Stimulated activated CD4-positive, alpha-beta T cell treated with anti-CD3 and anti-CD28 coated beads, Interleukin-15, amount 100 ng/mL, for 48 hours (primary cell): ENCODE measurements at places on chromosomes 12 and 14.

DNA sequence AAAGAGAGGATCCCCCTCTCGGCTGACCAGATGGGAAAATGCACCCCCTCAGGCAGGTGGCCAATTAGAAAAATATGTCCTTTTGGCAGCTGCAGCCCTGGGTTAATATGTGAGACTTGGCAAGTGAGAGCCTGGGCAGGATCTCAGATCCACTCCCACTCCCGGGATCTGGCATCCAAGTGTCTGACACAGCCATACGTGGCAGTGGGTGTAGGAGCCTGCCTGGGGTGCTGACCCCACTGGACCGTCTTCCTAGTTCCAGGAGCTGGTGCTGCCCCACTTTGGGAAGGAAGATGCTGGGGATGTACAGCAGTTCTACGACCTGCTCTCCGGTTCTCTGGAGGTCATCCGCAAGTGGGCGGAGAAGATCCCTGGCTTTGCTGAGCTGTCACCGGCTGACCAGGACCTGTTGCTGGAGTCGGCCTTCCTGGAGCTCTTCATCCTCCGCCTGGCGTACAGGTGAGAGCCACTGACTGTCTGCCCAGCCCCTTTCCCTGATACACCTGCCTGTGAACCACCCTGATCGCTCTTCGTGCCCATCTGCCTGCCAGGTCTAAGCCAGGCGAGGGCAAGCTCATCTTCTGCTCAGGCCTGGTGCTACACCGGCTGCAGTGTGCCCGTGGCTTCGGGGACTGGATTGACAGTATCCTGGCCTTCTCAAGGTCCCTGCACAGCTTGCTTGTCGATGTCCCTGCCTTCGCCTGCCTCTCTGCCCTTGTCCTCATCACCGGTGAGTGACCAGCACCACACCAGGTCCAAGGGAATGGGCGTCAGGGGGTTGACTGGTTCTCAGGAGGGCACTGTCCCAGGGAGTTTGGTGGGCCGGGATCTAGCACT lies 5.8 kb downstream of the NR4A1 start:
- no peak for DNase-seq

- no peak for DNase-seq
Measured at GRCh38 chr12:87152075-87152474, 877.1 kb downstream of the C12orf50 start.

- no peak for DNase-seq
Measured at GRCh38 chr12:213527-213932, 427 bp downstream of the SLC6A12 start.

DNA sequence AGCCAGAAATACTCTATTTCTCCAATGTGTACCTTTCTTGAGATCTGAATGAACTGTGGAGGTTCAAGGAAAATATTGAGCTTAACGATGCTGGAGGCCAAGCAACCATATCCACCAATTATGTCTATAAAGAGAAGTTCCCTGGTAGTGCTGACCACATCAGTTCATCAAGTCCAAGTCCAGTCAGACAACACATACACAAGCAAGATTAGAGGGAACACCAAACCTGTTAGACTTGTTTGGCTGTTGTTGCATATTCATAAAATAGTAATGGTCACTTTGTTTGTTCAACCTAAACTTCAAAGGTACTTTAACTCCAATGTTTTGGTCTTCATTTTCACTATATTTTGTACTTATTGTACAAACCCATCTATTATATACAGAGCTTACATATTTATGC lies 81.6 kb downstream of the LMO3 start:
- no peak for DNase-seq

- DNase-seq: no peak
Measured at GRCh38 chr14:95065411-95065810, 91.9 kb downstream of the DICER1 start.

DNA sequence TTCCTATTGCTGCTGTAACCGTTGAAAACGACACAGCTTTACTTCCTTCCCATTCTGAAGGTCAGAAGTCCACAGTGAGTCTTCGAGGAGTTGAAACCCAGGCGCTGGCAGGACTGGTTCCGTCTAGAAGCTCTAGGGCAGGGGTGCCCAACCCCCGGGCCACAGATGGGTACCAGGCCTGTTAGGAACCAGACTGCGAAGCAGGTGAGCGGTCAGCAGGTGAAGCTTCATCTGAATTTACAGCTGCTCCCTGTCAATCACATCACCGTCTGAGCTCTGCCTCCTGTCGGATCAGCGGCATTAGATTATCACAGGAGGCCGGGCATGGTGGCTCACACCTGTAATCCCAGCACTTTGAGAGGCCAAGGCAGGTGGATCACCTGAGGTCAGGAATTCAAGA lies 12.6 kb upstream of the SFSWAP start:
- DNase-seq: no peak

GRCh38 chr12:55017416-55017925 lies 2.3 kb upstream of the NEUROD4 start:
- DNase-seq: no peak

GRCh38 chr12:30757316-30757715 lies 2.6 kb upstream of the CAPRIN2 start:
- DNase-seq: no peak

DNA sequence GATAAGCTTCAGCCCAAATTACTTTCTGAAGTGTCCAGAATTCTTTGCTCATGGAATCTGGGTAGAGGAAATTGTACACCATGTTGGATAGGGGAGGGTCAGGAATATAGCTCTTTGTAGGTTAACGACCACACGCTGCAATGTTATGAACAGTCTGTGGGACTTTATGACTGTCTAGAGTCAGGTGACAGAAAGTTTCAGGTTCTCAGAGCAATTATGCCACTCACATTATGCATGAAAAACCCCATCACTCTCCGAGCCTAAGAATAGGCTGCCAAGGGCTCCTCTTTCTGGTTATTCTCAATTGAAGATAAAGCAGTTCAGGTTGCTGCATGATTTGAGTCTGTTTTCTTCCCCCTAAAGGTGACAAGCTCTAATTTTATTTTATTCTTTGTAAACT lies 430.9 kb downstream of the ATP23 start:
- DNase-seq: no peak

DNA sequence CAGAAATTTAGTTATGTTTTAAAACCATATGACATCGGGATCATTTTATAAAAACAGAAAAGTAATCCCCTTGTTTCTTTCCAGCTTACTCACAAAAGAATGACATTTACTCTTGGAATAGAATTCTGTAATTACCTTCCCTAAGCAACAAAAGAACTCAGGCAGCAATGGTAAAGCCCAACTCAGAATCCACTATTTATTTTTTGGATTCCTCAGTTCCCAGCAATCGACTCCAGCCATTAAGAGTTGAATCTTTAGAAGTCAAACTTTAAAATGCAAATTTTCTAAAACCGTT lies 65.9 kb downstream of the FOXN3 start:
- no peak for DNase-seq

- DNase-seq: no peak
Measured at GRCh38 chr14:51880835-51881580, 20.6 kb downstream of the GNG2 start.

DNA sequence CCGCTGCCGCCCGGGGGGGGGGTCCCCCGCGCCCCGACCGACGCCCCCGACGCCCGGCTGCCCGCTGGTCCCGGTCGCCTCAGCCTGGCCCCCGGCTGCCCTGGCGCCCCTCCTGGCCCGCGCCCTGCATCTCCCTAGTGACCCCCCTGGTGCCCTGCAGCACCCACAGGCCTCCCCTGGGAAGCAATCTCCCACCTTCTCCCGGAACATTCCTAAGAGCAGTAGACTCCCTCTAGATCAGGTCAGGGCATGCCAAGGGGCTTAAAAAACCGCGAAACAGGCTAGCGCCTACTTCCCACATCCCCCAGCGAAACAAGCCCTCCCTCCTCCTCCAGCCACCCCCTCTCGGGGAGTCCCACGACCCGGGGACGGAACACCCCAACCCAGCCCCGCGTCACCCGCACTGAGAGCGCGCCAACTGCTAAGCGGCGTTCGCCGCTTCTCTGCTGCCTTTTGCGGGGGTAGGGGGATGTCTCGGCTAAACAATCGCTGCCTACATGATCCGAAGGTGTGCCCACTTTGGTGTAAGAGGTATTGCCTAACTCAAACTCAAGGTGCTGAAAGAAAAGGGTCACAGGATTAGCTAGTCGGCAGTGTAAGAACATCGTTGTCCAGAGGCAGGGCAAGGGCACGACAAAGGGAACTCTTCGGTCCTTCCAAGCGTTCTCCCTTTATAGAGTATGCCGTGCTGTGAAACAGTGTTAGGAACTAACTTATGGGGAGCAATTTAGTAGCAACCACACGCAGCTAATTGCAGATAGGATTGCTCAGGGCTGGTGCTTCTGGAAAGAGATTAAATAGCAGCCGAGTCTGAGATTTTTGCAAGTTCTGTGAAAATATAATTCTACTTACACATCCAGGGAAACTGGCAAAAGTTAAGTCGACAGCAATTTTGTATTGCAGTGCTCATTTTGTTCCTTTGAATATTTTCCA lies 619 bp upstream of the NTN4 start:
- no peak for DNase-seq

- DNase-seq: no peak
Measured at GRCh38 chr14:88611878-88612277, 49.0 kb downstream of the ZC3H14 start.

DNA sequence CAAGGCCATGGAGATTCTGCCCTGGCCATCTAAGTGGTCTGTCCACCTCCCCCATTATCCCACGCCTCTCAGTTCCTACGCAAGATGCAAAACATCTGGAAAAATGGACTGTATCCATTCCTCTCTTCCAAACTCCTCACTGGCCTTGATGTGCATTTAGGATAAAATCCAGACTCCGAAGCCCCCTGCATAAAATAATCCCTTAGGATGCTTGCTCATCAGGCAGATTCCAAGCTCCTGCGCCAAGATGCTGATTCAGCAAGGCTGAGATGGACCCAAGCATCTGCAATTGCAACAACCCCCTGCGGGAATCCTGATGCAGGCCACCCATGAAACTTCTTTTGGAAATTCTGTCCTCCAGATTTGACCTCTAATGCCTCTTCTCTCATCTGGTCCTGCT lies 81.6 kb downstream of the SPRING1 start:
- no peak for DNase-seq

DNA sequence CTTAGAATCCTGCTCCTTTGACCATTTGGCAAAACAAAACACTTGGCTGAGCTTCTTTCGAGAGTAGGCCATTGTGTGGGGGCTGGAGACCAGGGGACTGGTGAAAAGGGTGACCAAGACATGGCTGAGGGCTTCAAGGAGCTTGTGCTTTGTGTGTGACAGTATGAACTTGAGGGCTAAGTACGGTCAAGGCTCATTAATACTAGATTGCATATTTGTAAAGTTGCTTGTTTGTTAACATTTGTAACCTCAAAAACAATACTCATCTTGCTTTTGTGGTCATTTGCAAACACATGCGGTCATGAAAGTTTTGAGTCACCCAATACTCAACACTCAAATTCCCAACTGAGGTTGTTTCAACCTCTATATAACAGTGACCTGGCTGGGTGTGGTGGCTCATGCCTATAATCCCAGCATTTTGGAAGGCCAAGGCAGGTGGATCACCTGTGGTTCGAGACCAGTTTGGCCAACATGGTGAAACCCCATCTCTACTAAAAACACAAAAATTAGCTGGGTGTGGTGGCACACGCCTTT lies 42.5 kb downstream of the ZFYVE26 start:
- no peak for DNase-seq

DNA sequence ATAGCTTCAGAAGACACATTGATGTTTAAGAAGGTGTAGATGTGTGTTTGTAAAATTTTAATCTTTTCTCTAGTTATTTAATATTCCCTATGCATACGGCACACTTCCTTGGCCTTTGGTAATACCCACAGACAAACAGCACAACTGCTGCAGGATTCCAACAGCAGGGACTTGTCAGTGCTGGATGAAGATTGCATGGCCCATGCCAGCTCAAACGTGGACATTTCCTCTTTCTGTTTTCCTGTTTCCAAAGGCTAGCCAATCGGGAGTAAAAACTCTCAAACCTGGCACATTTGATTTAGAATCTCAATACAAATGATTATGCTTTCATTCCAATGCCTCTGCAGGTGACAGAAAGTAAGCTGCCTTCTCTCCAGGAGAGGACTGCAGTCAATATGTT lies 22.5 kb upstream of the PDE3A start:
- no peak for DNase-seq

DNA sequence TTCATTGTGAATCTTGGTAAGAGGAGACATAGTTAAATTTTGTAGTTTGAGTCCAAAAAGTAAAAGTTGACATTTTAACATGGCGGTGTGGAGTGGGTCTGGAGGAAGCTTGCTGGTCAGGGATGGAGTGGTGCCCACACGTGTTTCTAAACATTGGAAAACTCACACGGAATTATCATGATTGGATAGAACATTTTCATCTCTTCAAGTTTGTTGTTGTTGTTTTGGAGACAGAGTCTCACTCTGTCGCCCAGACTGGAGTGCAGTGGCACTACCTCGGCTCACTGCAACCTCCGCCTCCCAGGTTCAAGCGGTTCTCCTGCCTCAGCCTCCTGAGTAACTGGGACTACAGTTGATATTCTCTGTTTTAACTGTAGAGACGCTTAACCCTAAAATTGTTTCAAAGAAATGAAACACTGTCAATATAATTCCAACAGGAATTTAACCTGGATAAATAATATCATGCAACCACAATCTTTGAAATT lies 502 bp upstream of the MBIP start:
- DNase-seq: no peak

DNA sequence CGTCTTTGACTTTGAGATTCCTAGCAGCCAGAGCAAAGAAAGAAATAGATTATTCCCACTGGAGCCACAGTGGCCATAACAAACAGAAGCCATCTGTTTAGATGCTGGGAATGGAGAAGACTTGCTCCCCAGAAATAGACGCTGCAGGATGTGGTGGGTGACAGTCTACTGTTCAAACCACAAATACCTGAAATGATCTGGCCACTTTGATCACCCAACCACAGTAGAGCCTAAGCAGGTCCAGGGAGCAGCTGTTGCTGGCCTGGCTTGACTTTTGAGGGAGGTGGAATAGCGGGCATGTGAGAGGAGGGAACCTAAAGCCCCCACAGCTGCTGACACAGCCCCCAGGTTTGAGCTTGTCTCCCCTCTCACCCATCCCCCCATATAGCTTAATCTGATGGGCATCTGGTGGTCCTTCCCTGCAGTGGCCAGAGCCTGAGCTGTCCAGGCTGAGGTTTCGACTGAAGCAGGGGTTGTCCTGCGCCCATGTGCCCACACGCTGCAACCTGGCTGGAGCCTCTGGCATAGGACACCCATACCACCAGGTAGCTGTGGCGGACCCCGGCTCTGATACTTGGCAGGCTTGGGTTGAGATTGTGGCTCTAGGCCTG lies 38.7 kb downstream of the SH2B3 start:
- DNase-seq: no peak

GRCh38 chr12:93319523-93320050 lies 58.1 kb upstream of the NUDT4 start:
- no peak for DNase-seq

GRCh38 chr14:50524731-50525515 lies 7.4 kb downstream of the MAP4K5 start:
- no peak for DNase-seq

- no peak for DNase-seq
Measured at GRCh38 chr12:19398376-19399363, 40.6 kb upstream of the AEBP2 start.
